ENCODE measurements at places on chromosomes 1 and 21.

DNA sequence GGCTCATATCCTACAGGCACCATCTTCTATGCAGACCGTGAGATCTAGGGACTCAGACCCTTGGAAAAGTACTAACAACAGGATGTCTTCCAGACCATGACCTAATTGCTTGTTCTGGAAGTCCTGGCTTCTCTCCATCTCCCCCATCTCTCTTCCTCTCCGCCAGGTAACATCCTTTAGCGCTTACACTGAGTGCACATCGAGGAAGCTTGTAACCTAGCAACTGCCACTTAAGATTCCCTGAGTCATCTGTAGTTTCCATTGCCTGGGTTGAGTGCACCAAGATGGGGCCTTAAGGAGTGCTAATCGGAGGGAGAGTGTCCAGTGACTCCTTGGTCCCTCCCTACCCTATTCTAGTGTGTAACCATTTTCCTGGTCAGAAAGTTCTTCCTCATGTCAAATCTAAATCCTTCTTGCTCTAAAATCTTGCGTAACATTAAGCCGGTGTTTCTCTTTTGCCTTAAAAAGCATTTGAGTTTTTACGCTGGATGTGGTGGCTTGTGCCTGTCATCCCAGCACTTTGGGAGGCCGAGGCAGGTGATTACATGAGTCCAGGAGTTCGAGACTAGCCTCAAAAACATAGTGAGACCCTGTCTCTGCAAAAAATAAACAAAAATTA, 9.7 kb downstream of the KLHDC8A start:
- DNase-seq = no peak

- DNase-seq = no peak
Observed at GRCh38 chr1:11157394-11157793, 31.8 kb upstream of the ANGPTL7 start.

DNA sequence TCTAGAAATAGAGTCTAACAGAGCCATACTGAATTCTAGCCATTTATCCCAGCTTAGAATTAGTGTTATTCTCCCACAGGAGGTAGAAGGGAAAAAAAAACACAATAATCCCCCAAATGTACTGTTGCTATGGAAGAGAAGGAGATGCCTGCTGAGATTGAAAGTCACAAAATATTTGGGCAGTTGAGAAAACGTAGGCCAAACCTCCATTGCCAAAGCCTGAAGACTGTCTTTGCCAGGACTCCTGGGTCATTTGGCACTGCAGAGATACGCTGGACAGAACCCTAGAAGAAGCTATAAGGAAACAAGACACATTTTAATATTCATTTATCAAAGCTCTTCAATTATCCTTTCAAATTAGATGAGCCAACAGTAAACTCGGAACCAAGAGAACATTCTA, 22.3 kb downstream of the BARHL2 start:
- no peak for DNase-seq

DNA sequence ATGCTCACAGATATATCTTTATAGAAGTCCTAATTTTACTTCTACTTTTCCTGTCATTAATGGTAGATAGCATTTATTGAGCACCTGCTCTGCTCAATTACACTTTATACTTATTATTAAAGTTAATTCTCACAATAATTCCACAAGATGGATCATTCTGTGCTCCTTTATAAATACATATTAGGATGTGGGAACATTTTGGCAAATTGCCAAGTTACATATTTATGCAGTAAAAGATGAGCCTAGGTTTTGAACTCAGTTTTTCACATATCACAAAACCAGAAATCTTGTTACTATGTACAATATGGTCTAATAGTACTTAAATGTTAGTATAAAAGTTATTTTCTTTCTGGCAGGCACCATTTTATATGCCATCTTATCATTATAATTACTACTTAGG, 895.0 kb upstream of the B3GALT2 start:
- DNase-seq = no peak

GRCh38 chr21:33834801-33835500, 80.7 kb downstream of the ATP5PO start:
- DNase-seq = no peak

DNA sequence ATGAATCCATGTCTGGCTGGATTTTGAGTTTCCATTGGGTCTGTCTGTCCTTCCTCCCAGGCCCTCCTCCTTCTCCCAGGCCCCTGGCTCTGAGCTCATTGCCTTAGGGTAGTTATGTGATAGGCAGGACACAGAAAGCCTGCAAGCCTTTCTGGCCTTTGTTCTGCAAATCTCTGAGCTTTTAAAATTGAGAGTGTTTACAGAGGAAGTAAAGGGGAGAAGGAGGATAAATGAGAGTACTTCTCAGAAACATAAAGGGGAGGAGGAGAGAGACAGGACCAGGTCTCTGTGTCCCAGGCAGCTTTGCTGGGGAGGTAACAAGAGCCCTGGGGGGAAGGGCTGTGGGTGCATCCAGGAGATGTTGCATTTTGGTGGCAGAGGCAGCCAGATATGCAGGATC, 126.7 kb downstream of the FOXD2 start:
- no peak for DNase-seq

- DNase-seq = no peak
Observed at GRCh38 chr1:203204756-203205155, 18.3 kb upstream of the CHI3L1 start.

GRCh38 chr1:10951961-10952360, 60.5 kb upstream of the TARDBP start:
- no peak for DNase-seq

DNA sequence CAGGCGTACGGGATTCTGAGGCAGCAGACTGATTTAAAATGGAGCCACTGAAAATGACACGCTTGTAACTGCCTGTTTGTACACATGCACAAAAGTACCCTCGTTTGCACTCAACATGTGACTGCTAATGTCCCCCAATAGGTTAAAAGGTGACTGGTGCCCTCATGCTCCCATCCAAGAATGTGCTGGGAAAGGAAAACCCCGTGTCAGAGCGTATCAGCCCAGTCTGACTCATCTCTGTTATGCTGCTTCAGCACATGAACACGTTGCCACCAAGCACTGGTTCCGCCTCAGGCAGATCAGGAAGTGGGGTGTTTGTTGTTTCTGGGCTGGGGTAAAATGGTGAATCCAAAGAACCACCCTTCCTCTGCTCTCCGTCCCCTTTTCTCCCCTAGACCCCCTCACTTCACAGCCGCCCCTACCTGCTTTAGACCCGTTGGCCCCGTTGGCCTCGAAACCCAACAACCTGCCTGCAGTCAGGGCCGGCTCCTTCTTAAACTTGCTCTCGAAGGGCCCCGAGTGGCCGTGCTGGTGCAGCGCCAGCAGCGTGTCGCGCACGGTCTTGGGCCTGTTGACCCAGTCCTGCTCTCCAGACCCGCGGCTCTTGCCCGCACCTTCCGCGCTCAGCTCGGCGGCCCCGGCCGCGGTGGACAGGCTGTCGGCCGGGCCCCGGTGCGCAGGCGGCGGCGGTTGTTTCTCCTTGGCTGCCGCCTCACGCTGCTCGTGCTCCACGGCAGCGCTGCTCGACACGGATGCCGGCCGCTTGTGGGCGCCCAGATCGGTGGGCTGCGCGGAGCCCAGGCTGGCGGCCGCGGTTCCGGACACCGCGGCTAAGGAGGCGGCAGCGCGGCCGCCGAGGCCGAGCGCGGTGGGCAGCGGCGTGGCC, 1.7 kb downstream of the IRF2BP2 start:
- peak; percentile 93 for DNase-seq

- DNase-seq = no peak
Observed at GRCh38 chr21:30613836-30614235, at the start of gene KRTAP6-1. KRTAP6-1 (minus strand) TSS chr21:30613930; CDS start chr21:30613904, 26 bp downstream.

- DNase-seq = no peak
Observed at GRCh38 chr1:13586001-13586400, 2.4 kb downstream of the PDPN start.

- peak; percentile 81 for DNase-seq
Observed at GRCh38 chr1:9593492-9594465, 5.1 kb downstream of the TMEM201 start.

DNA sequence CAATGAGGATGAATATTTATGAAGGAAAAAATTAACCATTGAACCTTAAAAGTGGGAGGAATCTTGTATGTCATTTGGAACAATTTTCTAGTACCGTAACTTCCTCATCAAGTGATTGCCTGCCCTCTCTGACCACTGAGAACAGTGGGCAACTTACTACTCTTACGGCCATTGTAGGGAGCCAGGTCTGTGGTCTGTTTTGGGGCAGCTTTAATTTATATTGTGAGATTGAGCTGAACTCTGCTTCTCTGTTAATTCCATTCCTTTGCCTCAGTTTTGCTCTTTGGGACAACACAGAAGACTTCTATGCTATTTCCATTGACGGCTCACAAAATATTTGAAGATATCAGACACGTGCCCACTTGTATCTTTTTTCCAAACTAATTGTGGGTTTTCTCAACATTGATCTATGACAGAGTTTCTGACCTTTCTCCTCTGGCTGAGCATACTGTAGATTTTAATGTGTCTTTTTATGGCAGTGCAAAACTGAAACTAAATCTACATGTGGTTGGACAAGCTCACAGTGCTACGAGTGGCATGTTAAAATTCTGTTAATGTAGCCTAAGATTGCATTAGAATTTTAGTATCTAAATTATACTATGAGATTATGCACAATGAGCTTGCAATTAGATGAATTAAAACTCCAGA, 27.8 kb upstream of the ZNF281 start:
- no peak for DNase-seq
